ENCODE measurements at places on chromosomes 16 and 17.
A peak's percentile ranks its signal among the peaks of the same experiment; 100 is the strongest.

DNA sequence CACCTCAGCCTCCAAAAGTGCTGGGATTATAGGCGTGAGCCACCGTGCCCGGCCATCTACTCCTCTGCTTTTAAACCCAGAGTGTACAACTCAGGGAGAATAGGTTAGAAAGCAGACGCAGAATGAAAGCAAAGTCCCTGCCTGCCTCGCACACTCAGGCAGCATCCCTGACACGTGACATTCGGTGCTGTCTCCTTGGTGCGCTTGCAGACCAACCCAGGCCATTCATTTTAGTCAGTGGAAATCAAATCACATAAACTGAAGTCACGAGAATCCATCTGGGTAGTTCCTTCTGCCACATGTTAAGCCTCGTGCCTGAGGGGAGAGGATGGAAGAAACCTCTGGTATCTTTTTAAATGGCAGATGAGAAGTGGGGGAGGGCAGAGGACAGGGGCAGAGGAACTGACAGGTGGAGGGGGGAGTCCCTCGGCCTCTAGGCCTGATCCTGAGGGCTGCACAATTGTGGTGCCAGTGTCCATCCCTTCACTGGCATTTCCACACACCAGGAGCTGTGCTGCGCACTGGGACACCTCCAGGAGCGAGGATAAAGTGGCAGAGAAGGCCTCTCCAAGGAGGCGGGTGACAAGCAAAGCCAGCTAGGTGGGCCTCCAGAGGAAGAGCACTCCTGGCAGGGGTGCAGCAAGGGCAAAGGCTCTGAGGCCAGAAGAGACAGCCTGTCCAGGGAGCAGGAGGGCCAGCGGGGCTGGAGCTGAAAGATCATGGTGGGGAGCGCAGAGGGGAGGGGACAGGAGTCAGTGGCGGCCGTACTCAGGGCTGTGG lies 196.3 kb downstream of the KATNIP start:
- DNase-seq = no peak

GRCh38 chr16:47924950-47925349 lies 230.8 kb downstream of the ABCC12 start:
- no peak for DNase-seq

DNA sequence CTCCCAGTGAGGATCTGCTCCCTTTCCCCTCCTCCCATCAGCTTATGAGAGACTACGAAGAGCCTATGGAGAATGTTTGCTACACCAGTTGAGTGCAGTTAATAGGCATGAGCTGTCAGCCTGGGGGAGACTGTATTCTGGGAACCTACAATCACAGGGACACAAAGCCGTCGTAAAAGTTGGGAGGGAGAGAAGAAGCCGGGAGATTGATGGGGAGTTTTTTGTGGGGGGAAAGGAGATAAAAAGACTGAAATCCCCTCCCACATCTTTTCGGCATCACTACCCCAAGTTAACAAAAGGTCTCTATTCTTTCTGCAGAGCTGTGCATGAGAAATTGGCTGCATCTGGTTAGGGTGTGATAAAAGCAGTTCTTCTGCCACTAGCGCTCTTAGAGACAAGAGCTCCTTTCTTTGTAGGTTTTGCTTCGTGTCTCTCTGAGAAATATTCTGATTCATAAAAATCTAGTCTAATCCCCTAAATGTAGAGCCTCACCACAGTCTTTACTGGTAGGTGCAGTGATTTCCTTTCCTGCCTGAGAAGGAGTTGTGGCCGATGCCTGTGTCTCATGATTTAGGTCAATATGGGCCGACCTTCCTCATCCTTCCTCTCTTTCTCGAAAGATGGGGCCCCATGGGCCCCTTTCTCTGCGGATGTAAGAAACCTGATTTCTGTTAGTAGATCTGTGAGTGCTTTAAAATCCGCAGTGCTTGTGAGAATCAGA lies 77.4 kb downstream of the BPTF start:
- DNase-seq = no peak

DNA sequence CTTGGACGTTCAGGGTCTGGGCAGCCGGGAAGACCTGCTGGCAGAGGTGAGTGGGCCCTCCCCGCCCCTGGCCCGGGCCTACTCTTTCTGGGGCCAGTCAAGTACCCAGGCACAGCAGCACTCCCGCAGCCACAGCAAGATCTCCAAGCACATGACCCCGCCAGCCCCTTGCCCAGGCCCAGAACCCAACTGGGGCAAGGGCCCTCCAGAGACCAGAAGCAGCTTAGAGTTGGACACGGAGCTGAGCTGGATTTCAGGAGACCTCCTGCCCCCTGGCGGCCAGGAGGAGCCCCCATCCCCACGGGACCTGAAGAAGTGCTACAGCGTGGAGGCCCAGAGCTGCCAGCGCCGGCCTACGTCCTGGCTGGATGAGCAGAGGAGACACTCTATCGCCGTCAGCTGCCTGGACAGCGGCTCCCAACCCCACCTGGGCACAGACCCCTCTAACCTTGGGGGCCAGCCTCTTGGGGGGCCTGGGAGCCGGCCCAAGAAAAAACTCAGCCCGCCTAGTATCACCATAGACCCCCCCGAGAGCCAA lies 8.6 kb upstream of the ABCC3 start:
- DNase-seq = peak; percentile 71

DNA sequence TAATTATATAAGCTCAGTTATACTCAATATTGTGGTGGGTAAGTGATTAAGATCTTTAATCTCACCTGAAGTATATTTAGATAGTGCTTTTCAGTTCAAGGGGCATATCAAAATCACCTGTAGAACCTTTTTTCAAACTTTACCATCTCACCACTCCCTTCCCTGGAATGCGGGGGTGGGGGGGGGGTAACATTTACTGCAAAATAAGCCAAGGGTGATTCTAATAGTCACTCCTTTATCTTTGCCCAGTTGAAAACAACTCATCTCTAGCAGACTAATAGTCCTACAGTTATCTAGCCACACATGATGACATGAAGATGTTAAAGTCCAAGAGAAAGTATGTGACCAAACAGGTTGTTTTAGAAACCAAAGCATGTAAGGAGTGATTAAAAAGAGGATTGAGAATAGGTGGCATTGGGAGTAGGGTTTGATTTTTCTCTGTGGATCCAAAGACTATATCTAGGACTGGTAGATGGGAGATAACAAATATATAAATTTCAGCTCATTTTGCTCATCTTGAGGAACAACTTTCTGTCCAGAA lies 21.5 kb downstream of the LPCAT2 start:
- no peak for DNase-seq

DNA sequence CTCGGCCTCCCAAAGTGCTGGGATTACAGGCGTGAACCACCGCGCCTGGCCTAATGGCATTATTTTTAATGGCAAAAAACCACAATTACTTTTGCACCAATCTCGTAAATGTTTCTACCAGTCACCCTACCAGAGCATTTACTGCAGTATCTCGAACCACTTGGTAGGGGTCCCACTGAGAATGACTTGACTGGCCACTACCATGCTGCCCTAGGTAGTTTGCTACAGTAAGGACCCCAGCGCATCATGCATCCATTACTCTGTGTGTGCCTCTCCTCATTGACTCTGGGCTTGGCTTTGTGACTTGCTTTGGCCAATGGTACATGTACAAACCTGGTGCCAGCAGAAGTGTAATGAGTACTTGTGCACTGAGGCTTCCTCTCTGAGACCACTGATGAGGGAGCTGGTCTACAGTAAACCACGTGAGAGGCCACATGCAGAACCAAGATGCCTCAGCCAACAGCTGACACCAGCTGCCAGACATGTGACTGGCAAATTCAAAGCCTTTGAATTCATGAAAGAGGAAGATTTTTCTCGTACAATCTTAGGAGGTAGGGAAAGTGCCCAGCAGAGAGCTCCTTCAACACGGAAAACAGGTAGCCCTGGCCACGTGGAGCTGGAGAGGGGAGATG lies 421.7 kb upstream of the C16orf82 start:
- DNase-seq = no peak

Measured in erythroblast (primary cell).